ENCODE measurements at places on chromosomes 7 and 10.

- no peak for DNase-seq
Measured at GRCh38 chr7:32660936-32661335, 165.6 kb downstream of the AVL9 start.

- no peak for DNase-seq
Measured at GRCh38 chr7:46671108-46671769, 750.2 kb upstream of the IGFBP3 start.

DNA sequence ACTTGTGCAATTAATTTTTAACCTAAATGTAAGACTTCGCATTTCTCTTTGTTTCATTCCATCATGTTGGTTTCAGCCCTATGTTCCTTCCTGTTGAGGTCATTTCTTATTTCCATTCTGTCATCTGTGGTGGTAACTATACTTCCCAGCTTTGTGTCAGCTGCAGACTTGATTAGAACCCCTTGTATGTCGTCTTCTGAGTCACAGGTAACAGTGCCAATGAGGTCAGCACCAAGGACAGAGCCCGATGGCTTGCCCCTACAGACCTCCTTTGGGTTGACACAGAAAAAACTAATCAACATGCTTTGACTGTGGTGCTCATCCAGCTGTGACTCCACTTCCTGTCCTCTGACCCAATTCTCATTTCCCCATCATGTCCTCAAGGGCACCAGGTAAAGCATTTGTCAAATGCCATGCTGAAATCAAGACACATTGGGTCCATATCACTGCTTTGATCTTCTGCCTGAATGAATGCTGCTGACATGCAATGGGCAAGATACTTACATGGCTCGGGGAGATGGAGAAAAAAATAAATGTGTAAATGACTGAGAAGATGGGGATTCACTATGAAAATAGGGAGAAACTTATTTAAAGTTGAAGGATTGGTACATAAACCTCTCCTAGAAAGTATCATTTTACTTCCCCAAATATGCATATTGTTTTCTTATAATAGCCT is 25.6 kb upstream of the CRTAC1 start:
- no peak for DNase-seq

- peak; percentile 89 for DNase-seq
Measured at GRCh38 chr7:27143023-27143949, at the start of gene HOXA5. Gene HOXA5 (minus strand): TSS chr7:27143681. CDS start chr7:27143607, 74 bp downstream.

GRCh38 chr10:60336901-60337630 is 52.6 kb downstream of the ANK3 start:
- no peak for DNase-seq

- no peak for DNase-seq
Measured at GRCh38 chr10:73732426-73732825, 11.7 kb upstream of the SEC24C start.

- DNase-seq = no peak
Measured at GRCh38 chr10:100744136-100744986, 1.0 kb upstream of the PAX2 start.

DNA sequence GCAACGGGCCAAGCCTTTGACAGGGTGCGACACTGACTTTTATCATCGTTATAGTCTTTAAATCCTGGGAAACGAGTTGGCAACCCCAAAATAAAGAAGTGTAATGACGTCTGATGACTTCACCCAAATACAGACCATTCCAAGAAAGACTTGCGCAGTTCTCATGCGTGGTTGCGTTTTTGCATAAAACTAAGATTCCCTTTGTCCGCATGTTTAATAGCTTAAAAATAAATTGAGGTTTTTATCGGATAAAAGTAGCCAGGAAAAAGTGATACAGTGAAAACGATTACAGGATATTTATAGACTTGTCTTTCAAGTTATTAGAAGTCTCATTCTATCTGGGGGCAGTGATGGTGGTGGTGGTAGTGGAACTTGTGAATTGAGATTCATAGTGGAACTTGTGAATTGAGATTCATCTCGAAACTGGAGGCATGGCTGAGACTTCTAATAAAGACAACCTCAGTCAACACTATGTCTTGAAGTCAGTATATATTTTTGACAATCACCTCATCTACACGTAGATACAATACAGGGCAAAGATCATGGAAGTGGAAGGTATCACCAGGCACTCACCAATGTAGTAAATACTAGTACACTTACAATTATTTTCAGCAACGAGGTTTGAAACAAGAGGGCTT is 1.2 kb upstream of the NAMPT start:
- no peak for DNase-seq

DNA sequence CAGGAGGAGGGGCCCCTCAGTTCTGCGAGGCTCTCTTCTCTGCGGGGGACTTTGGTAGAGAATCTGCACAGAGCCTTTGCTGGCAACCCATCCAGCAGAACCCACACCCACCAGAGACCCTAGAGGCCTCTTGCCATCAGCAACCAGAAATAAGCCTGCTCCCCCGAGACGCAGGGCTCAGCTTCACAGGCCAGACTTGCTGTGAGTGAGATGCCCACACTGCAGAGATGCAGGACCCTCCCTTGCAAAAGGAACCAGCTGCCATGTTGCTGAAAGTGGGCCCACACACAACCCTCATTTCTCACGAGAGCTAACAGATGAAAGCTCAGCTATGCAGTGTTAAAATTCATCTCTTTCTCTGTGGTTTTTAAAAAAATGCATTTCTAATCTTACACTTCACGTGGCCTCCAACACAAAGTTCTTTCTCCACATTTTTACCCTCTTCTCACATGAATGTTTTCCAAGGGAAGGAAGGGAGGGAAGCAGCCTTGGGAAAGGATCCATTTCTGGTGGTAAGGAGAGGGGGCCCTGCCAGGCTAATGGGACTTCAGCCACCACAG is 171.6 kb downstream of the CCDC3 start:
- no peak for DNase-seq

DNA sequence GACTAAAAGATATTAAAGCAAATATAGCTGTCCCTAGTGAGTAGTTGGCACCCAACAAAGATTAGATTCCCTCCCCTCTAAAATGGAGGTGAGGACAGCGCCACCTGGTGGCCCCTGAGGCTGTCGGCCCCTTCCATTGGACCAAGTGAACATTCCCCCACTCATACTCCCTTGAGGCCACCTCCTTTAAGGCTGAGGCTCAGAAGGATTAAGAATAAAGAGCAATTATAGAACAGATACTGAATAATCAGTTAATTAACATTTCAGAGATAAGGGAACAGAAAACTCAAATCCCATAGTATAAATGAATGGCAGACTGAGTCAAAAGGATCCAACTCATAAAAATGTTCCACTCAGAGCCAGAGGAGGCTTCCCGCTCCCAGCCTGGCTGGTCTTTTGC is 130.4 kb upstream of the GHITM start:
- DNase-seq = no peak

DNA sequence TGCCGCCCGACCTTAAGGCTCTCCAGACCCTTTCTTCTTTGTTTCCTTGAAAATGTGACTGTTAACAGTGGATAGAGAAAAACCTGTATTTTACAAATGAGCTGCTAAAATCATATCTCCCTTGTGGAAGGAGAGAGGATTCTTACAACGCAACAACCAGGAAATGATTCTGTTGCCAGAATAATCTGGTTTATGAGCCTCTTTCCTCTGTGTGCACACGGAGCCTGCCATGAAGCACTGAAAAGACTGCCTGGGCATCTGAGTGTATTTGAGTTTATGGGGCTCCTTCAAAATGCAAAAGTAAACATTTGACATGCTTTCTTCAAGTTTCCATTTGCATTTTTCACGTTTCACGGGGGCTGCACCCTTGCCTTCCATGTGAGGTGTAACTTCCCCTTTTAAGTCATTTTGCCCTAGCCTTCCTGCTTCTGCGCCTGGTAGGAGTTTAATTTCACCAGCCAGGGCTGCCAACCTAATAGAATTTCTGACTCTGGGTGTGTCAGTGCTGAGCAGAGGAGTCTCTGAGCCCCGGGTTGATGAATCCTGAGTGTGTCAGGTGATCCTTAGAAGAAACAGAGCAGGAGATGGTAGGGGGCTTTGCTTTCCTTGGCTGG is 101.2 kb downstream of the GRB10 start:
- DNase-seq = no peak

- no peak for DNase-seq
Measured at GRCh38 chr7:33357846-33358245, 228.5 kb downstream of the BBS9 start.

- no peak for DNase-seq
Measured at GRCh38 chr10:18577823-18578685, 73.3 kb downstream of the NSUN6 start.

- DNase-seq = no peak
Measured at GRCh38 chr7:16742547-16742946, 11.0 kb upstream of the TSPAN13 start.

DNA sequence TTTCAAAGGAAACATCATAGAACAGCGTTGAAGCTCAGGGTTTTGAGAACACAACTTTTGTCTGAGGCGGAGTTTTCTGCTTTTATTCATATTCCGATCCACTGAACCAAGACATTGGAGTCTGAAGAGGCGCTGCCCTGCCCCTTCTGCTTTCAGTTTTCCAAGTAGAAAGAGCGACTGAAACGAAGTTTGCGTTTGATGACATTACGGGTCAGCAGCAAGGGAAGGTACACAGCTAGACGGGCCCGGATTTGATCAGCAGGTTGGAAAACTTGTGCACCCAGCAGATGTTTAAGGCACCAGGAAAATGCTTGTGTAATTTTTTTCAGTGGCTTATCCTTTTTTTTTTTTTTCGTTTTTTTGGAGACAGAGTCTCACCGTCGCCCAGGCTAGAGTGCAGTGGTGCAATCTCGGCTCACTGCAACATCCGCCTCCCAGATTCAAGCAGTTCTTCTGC is 720 bp downstream of the SUN1 start:
- no peak for DNase-seq

DNA sequence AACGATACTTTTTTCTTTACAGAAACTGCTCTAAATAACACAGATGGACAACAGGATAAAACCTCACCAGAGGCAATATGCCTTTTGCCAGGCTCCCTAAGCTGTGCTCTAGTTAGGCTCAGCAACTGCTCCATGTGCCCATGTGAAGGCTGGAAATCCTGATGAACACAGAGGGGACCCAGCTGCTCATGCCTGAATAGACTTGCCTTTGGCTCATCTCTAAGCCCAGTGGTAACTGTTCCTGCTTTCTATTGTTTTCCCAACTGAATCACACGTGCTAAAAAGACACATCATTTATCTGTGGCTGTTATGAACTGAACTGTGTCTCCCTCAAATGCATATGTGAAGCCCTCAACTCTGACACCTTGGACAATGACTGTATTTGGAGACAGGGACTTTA is 110.4 kb downstream of the RNF216 start:
- no peak for DNase-seq

GRCh38 chr7:75532639-75533038 is 40.5 kb downstream of the SPDYE5 start:
- DNase-seq = no peak

DNA sequence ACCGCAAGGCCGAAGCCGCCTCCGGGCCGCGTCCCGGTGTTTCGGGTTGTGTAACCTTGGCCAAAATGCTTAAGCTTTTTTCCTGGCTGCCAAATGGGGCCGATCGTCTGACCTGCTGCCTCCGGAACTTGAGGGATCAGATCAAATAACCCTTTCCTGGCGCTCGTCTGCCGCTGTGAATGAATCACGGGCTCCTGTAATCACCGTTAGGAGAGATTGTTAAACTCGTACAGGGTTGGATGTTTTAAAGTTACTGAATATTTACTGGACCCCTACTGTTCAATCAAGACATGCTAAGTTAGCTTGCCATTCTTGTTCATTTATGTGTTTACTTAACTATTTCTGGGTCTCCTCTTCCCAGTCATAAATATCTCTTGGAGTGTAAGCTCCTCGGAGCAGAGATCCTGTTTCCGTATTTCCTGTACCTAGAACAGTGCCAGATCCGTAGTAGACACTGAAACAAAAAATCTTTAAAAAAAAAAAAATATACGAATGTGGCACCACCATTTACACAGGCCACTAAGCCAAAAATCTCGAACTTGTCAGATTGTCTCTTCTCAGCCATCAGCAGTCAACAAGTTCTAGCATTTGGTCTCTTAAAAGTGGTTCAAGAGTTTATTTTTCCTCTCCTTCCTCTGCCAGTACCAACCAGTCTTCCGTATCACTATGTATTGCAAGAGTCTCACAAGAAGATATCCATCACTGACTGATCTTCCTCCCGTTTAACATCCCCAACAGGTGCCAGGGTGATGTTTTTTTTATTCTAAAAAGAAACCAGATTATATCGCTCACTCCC is 650 bp upstream of the TM9SF3 start:
- DNase-seq = peak; percentile 46

GRCh38 chr10:22250897-22251660 is 33.3 kb upstream of the EBLN1 start:
- DNase-seq = no peak

DNA sequence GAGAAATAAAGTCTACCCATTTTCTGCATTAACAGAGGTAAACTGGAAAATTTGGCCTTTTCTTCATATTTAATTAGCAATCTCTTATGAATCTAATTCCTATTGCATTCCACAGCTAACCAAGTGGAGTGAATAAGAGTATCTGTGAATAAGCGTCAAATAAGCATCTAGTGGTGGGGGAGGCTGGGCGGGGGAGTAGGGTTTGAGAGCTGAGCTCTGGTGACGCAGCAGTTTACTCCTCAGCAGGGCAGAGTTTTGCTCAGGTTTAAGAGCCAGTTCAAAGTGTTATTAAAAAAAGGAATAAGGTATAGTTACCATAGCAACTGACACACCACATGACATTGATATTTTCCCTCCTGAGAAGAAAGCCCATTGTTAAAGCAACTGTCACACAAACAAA is 1346.8 kb upstream of the CELF2 start:
- no peak for DNase-seq

DNA sequence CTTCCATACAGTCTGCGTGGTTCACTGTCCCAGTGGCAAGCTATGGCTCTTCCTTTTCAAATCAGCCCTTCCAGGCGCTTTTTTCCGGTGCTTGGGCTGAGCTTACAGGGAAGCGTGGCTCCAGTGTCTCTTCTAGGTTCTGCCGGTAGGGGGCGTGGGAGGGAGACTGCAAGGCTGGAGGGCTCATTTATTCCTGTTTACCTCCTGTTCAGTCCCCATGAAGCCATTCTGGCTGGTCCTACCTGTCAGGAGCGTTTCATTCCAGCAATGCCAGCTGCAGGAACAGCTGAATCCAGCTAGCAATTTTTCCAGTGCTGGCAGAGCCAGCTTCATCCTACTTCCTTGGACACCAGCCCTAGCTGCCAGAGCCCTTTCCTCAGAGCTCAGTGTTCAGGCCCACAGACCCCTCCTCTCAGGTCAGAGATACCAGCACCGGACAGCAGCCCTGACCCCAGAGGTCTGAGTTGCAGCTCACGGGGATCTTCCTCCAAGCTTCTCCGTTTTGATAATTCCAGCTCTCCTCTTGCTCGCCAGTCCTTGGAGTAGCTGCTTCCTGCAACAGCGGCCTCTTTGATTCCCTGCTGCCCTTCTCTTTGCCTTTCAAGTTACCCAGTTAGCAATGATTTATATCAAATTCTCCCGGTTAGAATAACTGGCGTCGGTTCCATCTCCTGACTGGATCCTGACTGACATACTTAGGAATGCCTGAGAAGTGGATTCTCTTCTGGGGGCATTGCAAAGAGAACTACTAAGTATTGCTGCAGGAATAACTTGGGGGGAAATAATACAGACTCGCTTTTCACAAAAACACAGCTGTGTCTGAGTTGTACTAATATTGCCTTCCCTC is 129.8 kb downstream of the FRMD4A start:
- DNase-seq = no peak

Measured in DMS 273 treated with DMSO at 0.1 percent for 48 hours (cell line).